Right kidney (tissue), 9 donors: ENCODE measurements at places on chromosomes 7 and 10.

DNA sequence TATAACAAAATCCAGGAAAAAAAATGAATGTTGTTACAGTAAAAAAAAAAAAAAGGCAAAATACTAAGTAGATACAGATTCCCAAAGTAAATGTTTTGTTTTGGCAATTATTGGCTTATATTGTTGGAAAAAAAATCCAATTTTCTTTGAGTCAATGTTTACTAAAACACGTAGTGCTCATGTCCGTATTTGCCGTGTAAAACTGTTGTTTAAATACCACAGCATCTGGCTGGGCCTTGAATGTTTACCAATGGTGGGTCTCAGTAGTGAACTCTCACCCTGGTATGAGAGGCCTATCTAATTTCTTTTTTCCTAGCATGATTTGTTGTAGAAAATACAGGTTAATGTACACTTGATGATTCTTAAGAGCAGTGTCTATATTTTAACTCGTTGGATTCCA is 41.4 kb upstream of the SLC26A5 start:
- DNase-seq: no peak

DNA sequence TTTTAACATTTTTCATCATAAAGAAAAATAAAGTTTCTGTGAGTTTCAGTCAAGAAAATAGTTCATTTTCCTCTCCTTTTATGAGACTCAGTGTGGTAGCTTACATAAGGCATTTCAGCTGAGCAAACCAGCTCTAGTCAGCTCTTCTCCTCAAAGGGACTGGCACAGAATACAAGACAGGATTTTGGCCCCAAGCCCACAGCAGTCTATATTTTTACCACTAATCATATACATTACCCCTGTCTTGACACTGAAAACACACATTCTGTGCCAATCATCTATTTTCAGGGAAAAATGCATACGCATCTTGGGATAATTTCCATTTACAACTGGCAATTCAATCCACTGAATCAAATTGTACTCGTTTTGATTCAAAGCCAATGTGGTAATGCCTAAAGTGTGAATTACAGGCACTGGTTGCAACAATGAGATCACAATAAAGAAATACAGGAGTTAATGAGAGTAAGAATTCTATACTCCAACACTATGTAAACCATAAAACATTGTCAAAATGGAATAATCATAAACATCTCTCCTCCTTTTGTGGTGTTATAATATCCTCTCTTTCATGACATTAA is 186.4 kb downstream of the CACNA2D1 start:
- no peak for DNase-seq

DNA sequence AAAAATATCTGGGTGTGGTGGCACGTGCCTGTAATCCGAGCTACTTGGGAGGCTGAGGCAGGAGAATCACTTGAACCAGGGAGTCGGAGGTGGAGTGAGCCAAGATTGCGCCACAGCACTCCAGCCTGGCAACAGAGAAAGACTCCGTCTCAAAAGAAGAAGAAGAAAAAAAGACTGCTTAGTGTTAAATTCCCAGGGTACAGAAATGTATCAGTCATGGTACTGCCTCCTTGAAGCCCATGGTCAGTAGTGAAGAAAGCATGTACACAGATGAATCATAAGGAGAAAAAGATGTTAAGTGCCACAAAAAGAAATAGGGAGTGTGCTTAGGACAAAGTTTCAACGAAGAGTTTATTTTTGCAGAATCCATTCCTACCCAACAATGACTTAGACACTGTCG is 62.5 kb upstream of the KMT2E start:
- no peak for DNase-seq

GRCh38 chr7:17520941-17521340 is 222.5 kb downstream of the AHR start:
- no peak for DNase-seq

DNA sequence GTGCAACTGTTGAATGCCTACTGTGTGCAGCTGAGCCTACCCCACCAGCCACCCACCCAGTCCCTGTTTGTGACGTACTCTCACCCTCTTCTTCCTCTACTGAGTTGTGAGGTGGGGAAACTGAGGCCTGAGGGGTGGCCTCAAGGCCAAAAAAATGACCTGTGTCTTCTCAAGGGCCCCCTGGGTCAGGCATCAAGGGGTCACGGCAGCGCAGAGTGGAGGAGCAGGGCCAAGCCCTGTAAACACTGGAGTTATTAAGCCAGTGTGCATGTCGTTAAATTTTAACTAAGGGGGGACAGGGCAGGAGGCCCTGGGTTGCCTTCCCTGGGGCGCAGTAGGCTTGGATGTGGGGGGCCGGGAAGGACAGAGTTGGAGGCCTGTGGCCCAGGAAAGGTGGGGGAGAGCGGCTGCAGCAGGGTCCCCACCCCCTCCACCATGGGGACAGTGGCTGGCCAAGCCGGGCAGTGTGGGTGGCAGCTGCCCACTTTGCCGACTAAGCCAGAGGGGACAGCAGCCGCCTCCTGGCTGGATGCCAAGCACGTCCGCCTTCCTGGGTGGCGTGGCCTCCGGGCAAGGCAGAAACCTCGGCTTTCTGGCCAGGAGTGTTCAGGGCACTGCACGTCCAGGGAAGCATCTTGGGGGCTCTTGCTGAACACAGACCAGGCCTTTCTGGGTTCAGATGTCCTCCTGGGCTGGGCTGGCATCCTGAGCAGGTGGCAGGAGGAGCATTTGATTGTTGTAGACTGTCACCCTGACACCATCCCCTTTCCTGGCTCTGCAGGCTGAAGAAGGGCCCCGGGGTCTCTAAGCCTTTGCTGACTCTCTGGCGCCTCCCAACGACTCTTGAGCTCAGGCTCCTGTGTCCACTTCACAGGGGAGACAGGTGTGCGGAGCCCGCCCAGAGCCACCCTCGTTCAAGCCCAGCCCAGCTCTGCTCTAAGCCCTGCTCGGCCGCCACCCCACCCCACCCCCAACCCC is 1.9 kb downstream of the SLC29A4 start:
- peak; percentile 80 for DNase-seq

- no peak for DNase-seq
Observed at GRCh38 chr10:3554121-3554522, 230.9 kb downstream of the KLF6 start.

- no peak for DNase-seq
Observed at GRCh38 chr10:104406715-104407650, 53.4 kb downstream of the CFAP58 start.

DNA sequence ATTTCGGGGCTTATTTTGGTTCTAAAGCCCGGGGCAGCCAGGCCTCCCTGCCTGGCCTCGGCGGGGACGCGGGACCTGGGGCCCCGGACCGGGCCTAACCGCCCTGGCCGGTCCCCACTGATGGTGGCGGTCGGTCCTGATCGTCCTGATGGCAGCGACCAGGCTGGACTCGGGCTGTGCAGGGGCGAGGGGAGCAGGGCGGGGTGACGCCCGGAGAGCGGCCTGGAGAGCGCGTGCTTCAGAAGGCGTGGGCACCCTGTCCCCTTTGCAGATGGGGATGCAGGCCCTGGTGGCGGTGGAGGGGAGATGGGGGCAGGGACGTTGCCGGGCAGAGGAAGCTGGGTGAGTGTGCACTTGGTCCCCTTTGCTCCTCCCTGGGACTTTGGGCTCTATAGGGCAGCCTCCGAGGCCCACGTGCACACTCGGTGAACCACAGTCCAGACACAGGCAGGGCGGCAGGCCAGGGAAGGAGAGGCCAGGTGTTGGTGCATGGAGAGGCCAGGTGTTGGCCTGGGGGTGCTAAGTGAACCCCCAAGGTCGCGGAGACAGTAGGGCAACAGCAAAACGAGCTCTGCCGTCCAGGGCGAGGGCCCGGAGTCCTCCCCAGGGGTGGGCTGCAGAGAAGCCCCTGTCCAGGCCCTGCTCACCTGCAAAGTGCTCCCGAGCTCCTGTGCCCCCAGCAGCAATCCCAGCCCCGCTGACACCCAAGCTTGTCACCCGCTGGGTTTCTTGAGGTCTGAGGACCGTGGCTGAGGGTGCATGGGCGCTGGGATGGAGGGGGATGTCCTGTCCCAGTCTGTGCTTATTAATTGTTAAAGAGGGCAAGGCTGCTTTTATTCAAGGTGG is 42.4 kb upstream of the FAM20C start:
- DNase-seq: no peak

- DNase-seq: no peak
Observed at GRCh38 chr7:26493737-26494428, 202.2 kb downstream of the SNX10 start.

GRCh38 chr10:90614631-90615030 is 243.2 kb downstream of the HTR7 start:
- no peak for DNase-seq

DNA sequence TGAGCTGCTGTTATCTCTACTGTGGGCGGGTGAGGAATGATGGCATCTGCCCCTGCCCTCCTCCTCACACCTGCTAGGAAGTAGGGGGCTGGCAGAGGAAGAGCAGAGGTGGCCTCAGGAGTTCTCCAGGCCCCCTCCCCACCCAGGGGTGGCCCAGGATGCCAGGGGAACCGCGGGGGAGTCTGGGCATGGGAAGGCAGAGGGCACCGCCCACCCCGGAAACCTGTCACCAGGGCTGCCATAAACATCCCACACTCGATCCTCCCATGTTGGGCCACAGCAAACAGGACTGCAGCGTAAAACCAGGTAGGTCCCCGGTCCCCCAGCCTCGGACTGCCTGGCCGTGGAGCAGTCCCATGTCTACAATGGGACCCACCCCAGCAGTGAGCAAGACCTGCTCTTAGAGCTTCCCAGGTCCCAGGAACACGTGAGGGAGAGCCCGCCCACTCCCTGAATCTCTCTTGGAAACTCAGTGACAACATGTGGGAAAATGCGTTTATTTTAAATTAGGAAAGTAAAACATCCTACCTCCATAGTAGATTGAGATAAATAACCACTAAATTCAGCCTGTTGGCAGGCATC is 23.4 kb downstream of the EBF3 start:
- no peak for DNase-seq

DNA sequence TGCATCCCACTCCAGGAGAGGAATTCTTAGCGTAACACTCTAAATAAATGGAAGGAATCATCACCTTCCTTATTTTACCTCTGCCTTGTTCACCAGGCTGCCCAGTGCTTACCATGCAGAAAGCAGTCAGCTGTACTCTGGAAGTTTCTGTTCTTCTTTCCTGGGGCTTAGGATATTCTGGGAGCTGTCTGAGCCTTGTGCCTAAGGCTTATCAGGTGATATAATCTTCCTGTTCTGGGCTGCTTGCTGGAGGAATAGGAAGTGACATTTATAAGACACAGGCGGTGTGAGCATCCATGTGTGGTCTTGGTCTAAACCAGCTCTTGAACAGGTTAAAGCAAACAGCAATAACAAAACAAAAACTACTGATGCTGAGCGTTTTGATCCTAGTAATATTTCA is 13.5 kb downstream of the KCTD7 start:
- DNase-seq: no peak

- DNase-seq: no peak
Observed at GRCh38 chr10:79387974-79388850, 40.9 kb downstream of the PPIF start.

DNA sequence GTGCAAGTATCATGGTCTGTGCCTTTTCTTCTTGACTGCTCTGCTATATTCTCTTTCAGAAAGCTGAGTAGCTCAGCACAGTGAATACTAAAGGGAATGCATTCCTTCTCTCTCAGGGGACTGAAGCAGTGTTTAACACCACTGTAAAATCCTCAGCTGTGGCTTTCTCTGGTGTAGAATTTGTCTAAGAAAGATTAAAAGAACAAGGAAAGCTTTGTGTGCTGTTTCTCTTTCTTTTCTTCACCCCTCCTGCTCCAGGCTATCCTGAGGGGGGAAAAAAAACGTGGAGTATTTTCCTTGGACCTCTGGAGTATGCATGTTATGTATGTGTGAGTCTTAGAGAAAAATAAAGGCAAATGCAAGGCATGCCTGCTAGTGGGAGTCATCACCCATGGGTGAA is 383.9 kb downstream of the AUTS2 start:
- DNase-seq: no peak
